ENCODE measurements at places on chromosomes 6 and 20.
A peak's percentile ranks its signal among the peaks of the same experiment; 100 is the strongest.

DNA sequence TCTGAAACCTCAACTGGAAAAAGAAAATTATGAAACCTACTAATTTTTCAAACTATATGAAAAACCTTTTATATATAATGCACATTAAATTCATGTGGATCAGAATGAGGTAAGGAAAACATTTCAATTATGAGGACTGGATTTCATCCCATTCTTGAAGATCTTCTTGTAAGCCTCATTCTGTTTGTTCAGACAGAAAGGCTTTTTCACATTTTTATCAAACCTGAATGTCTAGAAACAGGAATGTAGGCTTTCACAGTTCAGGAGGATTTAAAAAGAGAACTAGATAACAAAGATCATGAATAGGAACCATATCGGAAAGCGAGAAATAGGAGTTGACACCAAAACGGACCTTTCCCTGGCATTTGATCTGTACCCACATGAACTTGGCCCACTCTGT lies 192.5 kb upstream of the KCNK16 start:
- no peak for DNase-seq

GRCh38 chr6:18931086-18931485 lies 543.9 kb downstream of the RNF144B start:
- no peak for DNase-seq

DNA sequence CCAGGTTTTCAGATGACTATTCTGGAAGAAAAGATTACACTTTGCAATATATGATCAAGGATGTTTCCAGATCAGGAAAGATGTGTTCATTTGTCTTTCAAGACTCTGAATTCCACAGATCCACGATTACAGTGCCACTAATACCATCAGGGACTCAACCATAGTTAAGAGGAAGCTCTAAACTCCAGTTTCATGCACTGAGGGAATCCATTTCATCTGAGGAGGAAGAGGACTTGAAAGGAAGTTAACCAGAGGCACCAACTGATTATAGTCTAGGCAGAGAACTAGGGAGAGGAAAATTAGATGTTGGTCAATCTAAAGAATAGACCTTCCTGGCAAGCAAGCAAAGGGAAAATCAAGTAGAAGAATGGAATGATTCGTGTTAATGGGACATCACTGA lies 218.3 kb upstream of the PRDM1 start:
- DNase-seq: no peak

GRCh38 chr6:85479208-85479607 lies 29.3 kb downstream of the NT5E start:
- no peak for DNase-seq

GRCh38 chr6:41527721-41528408 lies 18.3 kb upstream of the FOXP4 start:
- no peak for DNase-seq

- no peak for DNase-seq
Observed at GRCh38 chr20:672963-673602, 2.5 kb downstream of the SCRT2 start.

- DNase-seq: no peak
Observed at GRCh38 chr6:20541382-20541781, 7.1 kb downstream of the CDKAL1 start.

GRCh38 chr6:33208091-33208967 lies at the start of gene RING1:
Gene RING1, plus strand, starts transcription at chr6:33208500. Its CDS starts 323 bp downstream, at chr6:33208823.
- peak; percentile 87 for DNase-seq

GRCh38 chr6:10576226-10576625 lies 55.1 kb downstream of the GCNT2 start:
- no peak for DNase-seq

DNA sequence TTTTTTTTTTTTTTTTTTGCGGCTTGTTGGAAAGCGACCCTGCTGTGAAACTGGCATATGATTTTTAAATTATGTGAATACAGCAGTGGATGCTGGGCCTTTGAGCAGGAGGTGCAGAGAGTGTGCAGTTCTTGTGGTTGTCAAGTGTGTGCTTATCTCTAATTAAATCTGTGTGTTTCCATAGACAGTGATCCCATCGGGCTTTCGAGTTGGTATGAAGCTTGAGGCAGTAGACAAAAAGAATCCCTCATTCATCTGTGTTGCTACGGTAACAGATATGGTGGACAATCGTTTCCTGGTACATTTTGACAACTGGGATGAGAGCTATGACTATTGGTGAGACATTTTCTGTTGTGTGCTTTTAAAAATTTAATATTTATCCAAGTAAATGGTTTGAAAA lies 52.4 kb downstream of the L3MBTL3 start:
- no peak for DNase-seq

DNA sequence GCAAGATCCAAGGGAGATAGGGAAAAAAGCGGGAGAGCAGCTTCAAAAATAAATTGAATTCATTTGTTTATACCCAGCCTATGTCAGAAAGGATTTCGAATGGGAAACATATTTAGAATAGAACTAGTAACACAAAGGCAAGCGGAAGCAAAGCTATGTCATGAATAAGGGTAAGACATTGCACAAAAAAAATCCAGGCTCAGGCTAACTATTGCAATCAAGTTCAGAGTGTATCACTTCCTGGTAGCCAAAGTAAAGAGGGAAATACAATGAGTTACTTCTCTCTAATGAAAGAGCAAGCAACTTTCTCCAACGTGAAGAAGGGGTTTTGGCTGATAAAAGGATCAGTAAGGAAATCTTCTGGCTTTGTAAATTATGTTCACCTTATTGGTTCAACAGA lies 212.8 kb downstream of the ZMYND8 start:
- DNase-seq: no peak

DNA sequence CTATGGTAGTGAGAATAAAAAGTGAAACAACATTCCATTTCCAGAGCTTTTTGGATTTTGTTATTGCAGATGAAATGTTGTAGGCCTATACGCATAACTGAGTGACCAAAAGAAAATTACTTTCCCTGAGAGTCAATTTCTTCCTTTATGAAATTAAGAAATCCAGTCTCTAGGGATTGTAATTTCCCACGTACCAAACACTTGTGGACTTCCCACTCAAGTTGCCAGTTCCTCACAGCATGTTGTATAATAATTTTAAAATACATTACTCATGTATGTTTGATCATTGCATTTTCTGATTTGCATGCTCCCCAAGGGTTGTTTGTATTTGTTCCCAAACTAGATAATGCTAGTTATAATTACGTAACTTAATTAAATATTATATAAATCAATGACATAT lies 12.0 kb upstream of the PRDM1 start:
- DNase-seq: no peak

- no peak for DNase-seq
Observed at GRCh38 chr20:19775353-19776253, 17.5 kb downstream of the RIN2 start.

DNA sequence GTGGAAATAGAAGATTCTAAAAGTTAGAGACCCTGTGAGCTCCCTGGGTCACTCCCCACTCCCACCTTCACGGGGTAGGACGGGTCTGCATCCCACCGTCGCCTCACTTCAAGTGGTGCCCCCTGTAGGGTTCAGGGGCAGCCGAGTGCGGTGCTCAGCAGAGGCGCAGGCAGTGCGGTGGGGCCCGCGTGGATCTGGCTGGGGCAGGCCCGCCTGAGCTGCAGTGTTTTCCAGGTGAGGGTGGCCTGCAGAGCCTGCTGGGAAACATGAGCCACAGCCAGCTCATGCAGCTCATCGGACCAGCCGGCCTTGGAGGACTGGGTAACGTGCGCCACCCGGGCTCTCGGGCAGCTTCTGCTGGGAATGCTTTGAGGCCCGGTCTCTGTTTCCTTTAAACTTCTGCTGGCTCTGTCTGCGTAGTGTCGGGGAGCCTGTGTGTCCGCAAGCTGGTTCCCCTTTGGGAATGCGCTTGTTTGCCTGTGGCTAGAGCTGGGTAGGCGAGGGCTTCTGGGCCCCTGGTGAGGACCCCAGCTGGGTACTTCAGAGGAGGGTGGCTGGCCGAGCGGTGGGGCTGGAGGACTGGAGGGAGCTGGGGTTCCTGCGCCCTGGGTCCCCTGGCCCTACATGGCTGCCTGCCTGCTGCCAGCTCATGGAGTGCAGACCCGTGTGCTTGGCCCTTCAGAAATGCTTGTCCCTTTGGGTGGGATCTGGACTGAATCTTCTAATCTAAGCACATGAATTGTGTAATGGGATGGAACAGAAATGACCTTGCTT lies 3.8 kb downstream of the ADRM1 start:
- no peak for DNase-seq

- DNase-seq: no peak
Observed at GRCh38 chr6:158279615-158280014, 32.6 kb upstream of the TULP4 start.
